Fibroblast of lung (primary cell): ENCODE measurements at places on chromosomes 3 and 15. TPM values are rescaled to one million over a fixed set of nuclear protein-coding genes. Genes with fewer than 3 reads are reported as not detected.

Gene PRSS50
- not detected in 2 replicates for total RNA-seq

Gene ZPLD1
- total RNA-seq: 0.17 TPM in 1 of 2 replicates, not detected in the other

Gene TRPM1
- not detected in 2 replicates for total RNA-seq

Gene EPHA6
- total RNA-seq: under 0.01 TPM in 1 of 2 replicates, not detected in the other

Gene DAZL
- total RNA-seq: not detected in 2 replicates

Gene GNAT1
- not detected in 2 replicates for total RNA-seq

Gene MST1R
- total RNA-seq: 1.5 and 3.0 TPM in 2 replicates

Gene GOLGA6D
- under 0.01 TPM in 1 of 2 replicates, not detected in the other for total RNA-seq

Gene CNTN4
- total RNA-seq: 0.17 and 0.51 TPM in 2 replicates

Gene ZNF502
- 5.4 and 6.1 TPM in 2 replicates for total RNA-seq

Gene SLC6A20
- total RNA-seq: not detected in 2 replicates

Gene PPP4R2
- total RNA-seq: 65.6 and 86.5 TPM in 2 replicates

Gene RLBP1
- total RNA-seq: not detected in 2 replicates

Gene AHSG
- total RNA-seq: not detected in 2 replicates

Gene BNC1
- 7.7 and 14.2 TPM in 2 replicates for total RNA-seq

Gene CTXN2
- total RNA-seq: not detected in 2 replicates

Gene UBL7
- 30.6 and 31.9 TPM in 2 replicates for total RNA-seq

Gene FBLN2
- total RNA-seq: 138 and 184 TPM in 2 replicates

Gene LRRC2
- total RNA-seq: 0.77 and 3.8 TPM in 2 replicates

Gene OCA2
- not detected in 2 replicates for total RNA-seq

Gene GATM
- total RNA-seq: 0.17 and 0.26 TPM in 2 replicates

Gene NOX5
- under 0.01 and 0.33 TPM in 2 replicates for total RNA-seq
